H1 (cell line): ENCODE measurements at places on chromosomes 1 and 21.

DNA sequence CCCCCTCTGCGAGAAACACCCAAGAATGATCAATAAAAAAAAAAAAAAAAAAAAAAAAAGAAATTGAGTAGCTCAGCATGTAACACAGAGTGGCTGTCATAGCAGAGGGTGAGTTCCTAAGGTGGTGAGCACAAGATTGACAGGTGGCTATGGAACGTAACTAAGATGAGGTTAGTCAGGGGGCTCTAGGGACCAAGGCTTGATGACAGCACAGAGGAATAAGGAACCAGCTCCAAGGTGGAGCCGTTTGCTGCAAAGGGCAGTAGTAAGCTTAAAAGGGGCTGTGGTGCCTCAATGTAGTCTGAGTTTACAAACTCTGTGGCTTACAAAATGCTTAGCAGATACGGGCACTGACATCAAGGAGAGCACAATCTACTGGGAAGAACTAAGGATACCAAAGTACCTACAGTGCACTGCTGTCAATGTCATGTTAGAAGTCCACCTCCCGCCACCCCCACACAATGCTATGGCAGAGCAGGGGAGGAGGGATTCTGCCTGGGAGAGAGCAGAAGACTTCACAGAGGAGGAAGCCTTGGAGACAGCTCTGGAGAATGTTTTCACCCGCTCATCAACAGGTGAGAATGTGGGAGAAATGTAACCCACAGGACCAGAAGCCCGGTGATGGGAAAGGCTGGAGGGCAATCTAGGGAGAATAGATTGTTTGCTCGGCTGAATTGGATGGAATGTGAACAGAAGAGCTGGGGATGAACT is 13.1 kb downstream of the IQGAP3 start:
- H3K4me3 ChIP-seq = no peak overlapping the region
- H3K4me1 ChIP-seq = no peaks in the 10 kb centered on the region
- H3K36me3 ChIP-seq = peaks cover 24% of the 10 kb centered on the region
- no peak overlapping the region for H3K27ac ChIP-seq
- no peaks in the 10 kb centered on the region for H3K27me3 ChIP-seq

DNA sequence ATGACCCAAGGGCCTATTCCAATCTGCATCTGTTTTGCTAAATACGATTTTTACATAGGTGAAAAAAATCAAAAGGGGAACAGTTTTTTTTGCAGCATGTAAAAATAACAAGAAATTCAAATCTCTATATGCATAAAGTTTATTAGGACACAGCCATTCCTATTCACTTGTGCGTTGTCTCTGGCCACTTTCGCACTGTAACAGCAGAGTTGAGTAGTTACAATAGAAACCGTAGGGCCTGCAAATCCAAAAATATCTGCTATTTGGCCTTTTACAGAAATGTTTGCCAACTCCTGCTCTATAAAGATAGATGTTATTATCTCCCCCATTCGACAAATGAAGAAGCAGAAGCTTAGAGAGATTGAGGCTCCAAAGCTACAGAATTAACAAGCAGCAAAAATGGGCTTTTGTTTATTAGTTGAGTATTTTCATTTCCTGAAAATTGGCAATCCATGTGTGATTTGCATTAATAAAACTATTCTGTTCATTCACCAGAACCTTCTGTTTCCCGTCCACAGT is 5.5 kb downstream of the DYNLT5 start:
- peaks cover 3% of the 10 kb centered on the region for H3K4me1 ChIP-seq
- no peaks in the 10 kb centered on the region for H3K36me3 ChIP-seq

- H3K4me1 ChIP-seq = no peaks in the 10 kb centered on the region
- DNase-seq = no peak
- H3K36me3 ChIP-seq = no peaks in the 10 kb centered on the region
- H3K27ac ChIP-seq = no peak overlapping the region
Measured at GRCh38 chr1:8643542-8644536, 173.6 kb downstream of the RERE start.

GRCh38 chr1:93732514-93732913 is 50.9 kb upstream of the BCAR3 start:
- H3K27me3 ChIP-seq = no peaks in the 10 kb centered on the region
- no peak overlapping the region for H3K4me3 ChIP-seq
- H3K36me3 ChIP-seq = no peaks in the 10 kb centered on the region
- no peak overlapping the region for H3K27ac ChIP-seq

DNA sequence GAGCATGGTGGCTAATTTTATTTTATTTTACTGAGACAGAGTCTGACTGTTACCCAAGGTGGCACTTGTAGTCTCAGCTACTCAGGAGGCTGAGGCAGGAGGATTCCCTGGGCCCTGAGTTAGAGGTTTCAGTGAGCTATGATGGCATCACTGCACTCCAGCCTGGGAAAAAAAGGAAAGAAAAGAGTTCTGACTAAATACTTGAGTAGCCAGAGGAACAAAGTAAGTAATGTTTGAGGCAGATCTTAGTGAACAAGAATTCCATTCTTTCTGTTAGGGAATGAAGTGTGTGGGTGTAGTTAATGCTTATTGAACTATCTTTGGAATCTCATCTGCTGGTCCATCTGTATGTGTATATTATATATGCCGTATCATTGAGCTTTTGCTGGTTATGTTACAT is 13.1 kb upstream of the EVI5 start:
- no peak overlapping the region for H3K27ac ChIP-seq
- H3K27me3 ChIP-seq = no peaks in the 10 kb centered on the region
- no peak overlapping the region for H3K4me3 ChIP-seq
- H3K36me3 ChIP-seq = no peaks in the 10 kb centered on the region
- DNase-seq = no peak
- H3K4me1 ChIP-seq = no peaks in the 10 kb centered on the region

- H3K27me3 ChIP-seq = no peaks in the 10 kb centered on the region
- H3K4me1 ChIP-seq = no peaks in the 10 kb centered on the region
- DNase-seq = no peak
- no peak overlapping the region for H3K4me3 ChIP-seq
- H3K27ac ChIP-seq = no peak overlapping the region
Measured at GRCh38 chr1:185154912-185155513, 1.7 kb downstream of the TRMT1L start.

DNA sequence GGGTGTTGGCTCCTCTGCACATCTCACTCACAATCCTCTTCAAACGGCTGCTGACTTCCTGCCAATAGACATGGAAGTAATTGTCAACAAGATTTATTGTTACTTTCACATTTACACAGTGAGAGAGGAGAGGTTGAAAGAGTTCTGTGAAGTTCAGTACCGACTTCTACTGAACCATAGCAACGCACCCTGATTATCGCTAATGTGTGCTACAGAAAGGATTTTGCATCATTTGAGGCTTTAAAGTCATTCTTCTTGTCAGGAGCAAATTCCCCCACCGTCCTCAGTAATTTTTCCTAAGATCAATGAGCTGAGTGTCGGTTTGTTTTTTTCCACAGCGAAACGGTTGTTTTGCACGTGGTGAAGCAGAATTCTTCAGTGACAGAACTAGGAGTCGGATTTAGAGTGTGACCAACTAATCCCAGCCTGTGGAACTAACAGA is 361.0 kb downstream of the ADGRL2 start:
- H3K36me3 ChIP-seq = no peaks in the 10 kb centered on the region
- no peaks in the 10 kb centered on the region for H3K4me1 ChIP-seq
- H3K27me3 ChIP-seq = no peaks in the 10 kb centered on the region

DNA sequence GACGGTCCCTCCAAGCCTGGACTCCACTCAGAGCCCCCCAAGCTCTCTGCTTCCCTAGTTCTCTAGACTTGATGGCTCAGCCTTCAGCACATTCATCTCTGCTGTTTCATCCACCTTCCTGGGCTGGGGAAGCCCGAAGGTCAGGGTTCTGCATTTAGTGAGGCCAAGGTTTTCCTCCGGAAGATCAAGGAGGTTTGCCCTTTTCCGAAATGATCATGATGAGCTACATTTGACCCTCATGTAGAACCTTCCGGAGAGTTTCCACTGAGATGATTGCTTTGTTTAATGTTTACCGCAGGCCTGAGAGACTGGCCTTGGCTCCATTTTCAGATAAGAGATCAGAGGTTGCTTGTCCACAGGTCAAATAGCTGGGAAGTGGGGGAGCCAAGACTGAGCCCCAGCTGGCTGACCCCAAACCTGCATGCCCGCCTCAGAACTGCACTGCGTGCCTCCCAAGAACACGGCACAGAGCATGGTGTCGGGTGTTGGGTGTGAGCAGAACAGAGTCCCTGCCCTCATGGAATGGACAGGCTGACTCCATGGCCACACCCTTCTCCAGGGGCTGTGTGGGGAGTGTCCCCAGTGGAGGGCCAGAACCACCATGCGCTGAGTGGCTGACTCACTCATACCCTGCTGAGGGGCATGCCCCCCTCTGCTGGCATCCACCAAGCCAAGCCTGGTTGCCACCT is 200.8 kb upstream of the TMEM51 start:
- DNase-seq = no peak
- no peak overlapping the region for H3K4me3 ChIP-seq
- H3K4me1 ChIP-seq = peaks cover 12% of the 10 kb centered on the region
- no peaks in the 10 kb centered on the region for H3K27me3 ChIP-seq
- H3K27ac ChIP-seq = no peak overlapping the region
- H3K36me3 ChIP-seq = no peaks in the 10 kb centered on the region

DNA sequence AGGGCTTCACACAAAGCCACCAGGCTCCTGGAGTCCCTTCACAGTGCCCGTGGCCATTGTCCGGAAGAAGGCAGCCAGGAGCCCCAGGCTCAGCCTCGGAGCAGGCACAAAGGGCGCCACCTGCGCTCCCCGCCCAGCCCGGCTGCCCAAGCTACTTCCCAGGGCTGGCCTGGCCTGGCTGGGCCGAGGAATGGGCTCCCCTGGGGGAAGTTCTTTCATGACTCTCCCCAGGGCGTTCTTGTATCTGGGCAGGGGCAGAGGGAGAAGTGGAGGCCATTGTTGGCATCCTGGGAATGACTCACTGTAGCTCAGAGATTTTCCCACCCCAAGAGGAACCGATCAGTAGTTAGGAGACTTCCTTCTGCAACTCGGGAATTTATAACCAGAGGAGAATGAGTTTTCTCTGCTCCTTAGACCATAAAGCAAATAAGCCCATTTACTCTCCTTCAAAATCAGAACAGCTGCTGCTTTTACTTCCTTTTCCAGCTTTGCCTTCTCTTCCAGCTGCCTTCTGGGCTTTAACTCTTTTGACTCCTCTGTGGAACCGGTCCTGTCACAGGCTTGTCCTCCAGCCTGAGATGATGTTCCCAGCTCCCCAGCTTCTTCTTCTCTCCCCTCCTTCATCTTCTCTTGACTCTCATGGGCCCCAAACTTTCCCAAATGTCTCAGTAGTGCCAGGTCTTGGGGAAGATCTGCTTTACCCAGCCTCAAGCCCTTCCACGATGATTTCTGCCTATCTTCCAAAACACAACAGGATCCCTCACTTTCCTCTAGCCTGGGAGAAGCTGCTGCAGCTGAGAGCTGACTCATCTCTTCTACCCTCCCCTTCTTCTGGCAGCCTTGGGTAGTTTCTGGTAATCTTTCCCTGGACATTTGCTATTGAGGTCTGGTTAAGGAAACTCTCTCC is 118.7 kb upstream of the CD34 start:
- H3K27ac ChIP-seq = no peak overlapping the region
- H3K36me3 ChIP-seq = no peaks in the 10 kb centered on the region
- no peak overlapping the region for H3K4me3 ChIP-seq
- no peaks in the 10 kb centered on the region for H3K4me1 ChIP-seq
- DNase-seq = no peak

DNA sequence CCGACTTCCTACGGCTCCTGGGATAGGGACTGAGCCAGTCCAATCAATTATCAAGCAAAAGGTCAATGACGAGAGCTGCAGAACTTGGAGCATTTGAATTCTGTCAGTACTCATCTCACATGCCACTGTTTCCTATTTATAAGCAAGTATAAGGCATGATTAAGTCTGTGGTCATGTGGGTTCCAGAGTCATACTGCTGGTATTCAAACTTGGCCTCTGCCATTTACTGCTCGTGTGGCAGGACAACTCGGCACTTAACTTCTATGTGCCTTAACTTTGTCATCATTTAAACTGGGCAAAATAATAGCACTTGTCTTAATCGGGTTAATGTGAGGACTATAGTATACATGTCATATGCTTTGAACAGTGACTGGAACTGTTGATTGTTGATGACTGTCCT is 44.9 kb upstream of the TNFSF18 start:
- no peak overlapping the region for H3K27ac ChIP-seq
- H3K4me3 ChIP-seq = no peak overlapping the region
- H3K27me3 ChIP-seq = no peaks in the 10 kb centered on the region
- no peaks in the 10 kb centered on the region for H3K36me3 ChIP-seq

DNA sequence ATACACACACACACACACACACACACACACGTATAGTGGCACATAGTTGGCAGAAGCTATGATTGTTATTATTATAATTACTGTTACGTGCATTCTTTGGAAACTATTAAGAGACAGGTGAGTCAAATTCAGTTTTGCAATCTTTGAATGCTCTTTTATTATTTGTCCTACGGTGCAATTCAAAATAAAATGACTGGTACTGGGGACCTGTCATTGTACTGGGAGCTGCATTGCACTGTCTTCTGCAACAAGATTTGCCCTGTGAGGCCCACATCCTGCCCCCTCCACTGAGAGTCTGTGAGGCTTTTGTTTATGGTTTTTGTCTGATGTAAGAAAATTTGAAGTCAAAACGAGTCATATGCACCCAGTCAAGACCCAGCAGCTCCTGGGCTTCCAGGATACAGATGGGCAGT is 1.9 kb downstream of the LY9 start:
- DNase-seq = no peak
- no peak overlapping the region for H3K27ac ChIP-seq
- H3K27me3 ChIP-seq = no peaks in the 10 kb centered on the region
- H3K4me1 ChIP-seq = no peaks in the 10 kb centered on the region
- no peak overlapping the region for H3K4me3 ChIP-seq
- H3K36me3 ChIP-seq = no peaks in the 10 kb centered on the region

GRCh38 chr21:38420140-38420539 is 78.1 kb downstream of the ERG start:
- no peak overlapping the region for H3K4me3 ChIP-seq
- H3K27me3 ChIP-seq = peaks cover 2% of the 10 kb centered on the region; the same call in 1 of the 2 replicates
- no peaks in the 10 kb centered on the region for H3K4me1 ChIP-seq
- DNase-seq = no peak

- peaks cover 92% of the 10 kb centered on the region for H3K36me3 ChIP-seq
- H3K4me1 ChIP-seq = peaks cover 2% of the 10 kb centered on the region; the same call in 1 of the 2 replicates
- no peak overlapping the region for H3K4me3 ChIP-seq
- no peaks in the 10 kb centered on the region for H3K27me3 ChIP-seq
Measured at GRCh38 chr1:92837062-92837461, 5.2 kb downstream of the RPL5 start.
